ENCODE measurements at places on chromosomes 13 and 19.

- no peak for DNase-seq
Measured at GRCh38 chr13:32039528-32039927, 8.0 kb downstream of the FRY start.

GRCh38 chr13:74530011-74530410, 395.8 kb upstream of the KLF12 start:
- DNase-seq, result no peak

DNA sequence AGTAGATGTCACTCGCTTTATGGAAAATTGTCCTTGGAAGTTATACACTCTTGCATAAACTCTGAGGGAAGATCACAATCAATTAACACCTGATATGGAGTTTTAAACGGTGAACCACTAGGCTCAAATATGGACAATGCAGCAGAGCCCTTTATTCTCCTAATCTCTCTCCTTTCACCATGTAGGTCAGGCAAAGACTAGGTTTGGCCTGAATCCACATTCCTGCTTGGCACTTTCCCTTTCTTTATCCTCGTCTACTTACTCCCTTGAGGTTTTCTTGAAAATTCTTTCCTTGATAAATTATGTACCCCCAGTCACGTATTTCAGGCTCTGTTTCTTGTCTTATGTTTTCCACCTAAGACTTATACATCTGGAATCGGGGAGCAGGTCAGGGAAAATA, 751.7 kb downstream of the DACH1 start:
- no peak for DNase-seq

DNA sequence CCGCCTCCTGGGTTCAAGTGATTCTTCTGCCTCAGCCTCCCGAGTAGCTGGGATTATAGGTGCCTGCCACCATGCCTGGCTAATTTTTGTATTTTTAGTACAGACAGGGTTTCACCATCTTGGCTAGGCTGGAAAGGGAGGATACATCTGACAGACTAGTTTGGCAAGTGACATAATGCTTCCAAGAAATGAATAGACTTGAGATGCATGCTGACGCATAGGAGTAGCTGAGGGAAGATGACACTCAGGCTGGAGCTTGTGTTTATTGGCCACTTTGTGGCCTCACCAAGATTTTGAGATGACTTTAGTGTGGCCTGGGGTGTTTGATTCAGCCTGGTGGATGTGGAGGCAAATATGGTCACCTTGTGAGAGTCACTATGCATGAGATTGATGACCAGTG, 4.0 kb downstream of the ZNF586 start:
- DNase-seq, result no peak

DNA sequence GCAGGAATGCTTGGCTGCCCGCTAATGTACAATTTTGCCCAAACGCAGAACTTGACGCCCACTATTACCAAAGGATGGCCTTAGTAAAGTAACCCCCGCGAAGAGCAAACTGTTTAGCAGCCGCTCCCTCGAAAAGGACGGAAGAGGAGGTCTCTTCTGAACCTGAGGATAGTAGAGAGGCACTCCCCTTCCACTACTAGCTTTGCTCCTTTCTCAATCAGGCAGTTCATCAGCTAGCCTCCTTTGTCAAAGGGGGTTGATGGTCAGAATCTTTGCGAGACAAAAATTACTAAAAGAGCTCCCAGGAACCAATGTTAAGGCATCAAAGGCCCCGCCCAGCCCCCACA, 534 bp downstream of the CAB39L start:
- DNase-seq, result no peak

DNA sequence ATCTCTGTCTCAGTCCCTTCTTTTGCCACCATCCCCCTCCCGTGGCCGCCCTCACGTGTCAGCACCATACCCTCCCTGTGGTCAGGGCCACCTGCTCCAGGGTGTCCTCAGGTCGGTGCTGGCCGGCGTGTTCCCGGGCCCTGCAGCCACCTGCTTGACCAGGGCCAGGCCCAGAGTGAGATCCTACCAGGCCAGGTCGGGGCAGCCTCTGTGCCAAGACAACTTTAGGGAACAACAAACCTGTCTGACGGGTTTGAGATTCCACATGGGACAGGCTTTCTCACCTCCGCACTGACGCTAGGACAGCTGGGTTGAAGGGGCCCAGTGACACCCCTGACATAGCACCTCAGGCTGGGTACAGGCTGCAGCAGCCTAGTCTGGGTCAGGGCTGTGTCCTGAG, 7.5 kb upstream of the SBNO2 start:
- no peak for DNase-seq

- peak; percentile 11 for DNase-seq
Measured at GRCh38 chr19:52941941-52942385, 18.7 kb upstream of the ZNF888 start.

DNA sequence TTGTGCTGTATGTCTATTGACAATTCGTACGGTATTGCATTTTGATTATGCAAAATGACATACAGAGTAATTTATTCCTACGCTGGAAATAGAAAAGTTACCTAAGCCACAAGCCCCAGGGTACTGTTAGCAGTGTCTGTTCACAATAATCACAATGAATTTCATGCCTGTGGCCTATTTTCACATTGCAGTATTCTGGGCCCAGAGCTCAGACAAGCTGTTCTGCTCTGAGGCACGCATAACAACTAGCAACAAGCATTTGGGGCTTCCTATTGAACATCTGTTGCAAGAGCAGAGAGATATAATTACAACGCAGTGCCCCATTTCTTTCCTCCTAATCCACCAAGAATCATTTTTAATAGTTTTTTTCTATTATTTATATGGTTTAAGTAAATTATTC, 158.9 kb upstream of the SGCG start:
- DNase-seq, result no peak

DNA sequence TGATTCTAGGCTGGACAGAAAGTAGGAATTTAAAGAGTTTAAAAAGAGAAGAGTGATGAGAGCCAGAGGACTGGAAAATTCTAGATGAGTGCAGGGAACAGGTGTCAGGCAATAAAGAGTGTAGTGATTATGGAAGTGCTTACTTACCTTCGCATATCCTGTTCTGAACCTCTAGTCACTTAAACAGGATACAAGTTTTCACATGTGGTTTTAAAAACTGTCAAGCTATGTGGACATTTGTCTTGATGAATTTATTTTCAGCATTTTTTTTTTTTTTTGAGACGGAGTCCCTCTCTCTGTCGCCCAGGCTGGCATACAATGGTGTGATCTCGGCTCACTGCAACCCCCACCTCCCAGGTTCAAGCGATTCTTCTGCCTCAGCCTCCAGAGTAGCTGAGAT, 34.3 kb upstream of the IL17D start:
- peak; percentile 21 for DNase-seq

GRCh38 chr13:106095406-106095805, 440.1 kb downstream of the EFNB2 start:
- DNase-seq, result no peak

DNA sequence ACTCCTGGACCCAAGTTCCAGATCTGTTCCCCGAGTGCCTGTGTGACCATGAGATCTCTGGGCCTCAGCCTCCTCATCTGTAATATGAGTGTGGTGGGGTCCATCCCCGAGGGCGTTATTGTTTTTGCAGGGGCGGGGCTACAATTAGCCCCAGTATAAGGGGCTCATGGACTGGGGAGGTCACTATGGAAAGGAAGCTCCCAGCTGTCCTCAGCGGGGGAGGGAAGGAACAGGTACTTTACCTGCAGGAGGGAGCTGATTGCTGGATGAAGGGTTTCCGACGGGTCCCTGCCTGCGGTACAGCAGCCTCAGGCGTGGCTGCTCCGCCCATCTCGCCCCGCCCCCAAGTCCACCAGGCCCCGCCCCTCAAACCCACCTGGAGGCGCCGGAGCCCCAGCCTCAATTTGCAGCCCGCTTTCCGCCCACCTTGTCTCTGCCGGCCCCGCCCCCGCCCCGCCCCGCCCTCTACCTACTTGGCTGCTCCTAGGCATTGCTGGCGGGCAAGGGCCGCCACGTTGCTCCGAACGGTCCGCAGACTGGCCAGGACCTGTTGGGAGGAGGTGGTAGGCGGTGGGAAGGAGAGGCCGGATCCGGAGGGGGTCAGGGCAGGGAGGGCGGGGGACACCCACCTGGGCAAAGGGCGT, 5.5 kb downstream of the PDE4C start:
- DNase-seq, result no peak

- no peak for DNase-seq
Measured at GRCh38 chr13:110716247-110716515, 2.7 kb downstream of the ING1 start.

GRCh38 chr19:21134934-21135366, 6.9 kb upstream of the ZNF431 start:
- DNase-seq, result no peak

- DNase-seq, result no peak
Measured at GRCh38 chr19:12111943-12112637, 28.1 kb downstream of the ZNF20 start.

- DNase-seq, result no peak
Measured at GRCh38 chr19:41920882-41921576, 7.2 kb downstream of the ERFL start.

DNA sequence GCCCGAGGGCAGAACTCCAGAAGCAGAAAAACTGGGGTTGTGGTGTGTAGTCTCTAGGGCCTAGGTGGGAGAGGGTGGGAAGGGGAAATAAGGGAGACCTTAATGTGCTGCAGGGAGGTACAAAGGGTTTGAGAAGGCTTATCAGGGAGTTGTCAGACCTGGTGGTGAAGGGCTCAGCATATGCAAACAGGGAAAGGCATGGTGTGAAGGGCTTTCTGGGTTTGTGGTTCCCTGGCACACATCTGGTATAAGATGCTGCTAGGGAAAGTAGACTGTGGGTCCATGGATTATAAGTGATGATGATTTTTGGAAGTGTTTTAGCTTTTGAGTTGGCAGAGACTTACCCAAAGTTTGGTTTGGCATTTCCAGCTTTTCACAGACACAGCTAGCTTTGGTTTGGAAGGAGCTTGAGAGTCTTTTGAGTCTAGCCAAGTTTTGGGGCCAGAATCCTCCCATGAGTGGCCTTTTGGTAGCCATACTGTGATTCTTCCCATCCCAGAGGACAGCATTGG, 2.2 kb downstream of the TRIM28 start:
- DNase-seq, result no peak

- peak; percentile 94 for DNase-seq
Measured at GRCh38 chr19:1040476-1041271, 767 bp downstream of the ABCA7 start.

GRCh38 chr13:26015271-26016125, 36.3 kb downstream of the SHISA2 start:
- DNase-seq, result no peak

DNA sequence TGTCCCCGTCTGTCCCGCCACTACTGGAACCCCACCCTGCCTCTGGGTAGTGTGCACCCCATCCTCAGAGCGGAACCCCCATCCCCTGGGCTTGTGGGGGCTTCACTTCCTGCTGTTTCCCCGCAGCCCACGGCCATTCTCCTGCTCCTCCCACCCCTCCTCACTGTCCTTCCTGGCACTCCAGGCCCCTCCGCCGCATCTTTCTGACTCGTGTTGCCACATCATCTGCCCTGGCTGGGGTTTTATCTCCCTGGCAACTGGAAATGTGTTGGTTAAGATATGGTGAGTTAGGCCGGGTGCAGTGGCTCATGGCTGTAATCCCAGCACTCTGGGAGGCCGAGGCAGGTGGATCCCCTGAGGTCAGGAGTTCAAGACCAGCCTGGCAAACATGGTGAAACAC, 37.3 kb downstream of the KDM4B start:
- no peak for DNase-seq

DNA sequence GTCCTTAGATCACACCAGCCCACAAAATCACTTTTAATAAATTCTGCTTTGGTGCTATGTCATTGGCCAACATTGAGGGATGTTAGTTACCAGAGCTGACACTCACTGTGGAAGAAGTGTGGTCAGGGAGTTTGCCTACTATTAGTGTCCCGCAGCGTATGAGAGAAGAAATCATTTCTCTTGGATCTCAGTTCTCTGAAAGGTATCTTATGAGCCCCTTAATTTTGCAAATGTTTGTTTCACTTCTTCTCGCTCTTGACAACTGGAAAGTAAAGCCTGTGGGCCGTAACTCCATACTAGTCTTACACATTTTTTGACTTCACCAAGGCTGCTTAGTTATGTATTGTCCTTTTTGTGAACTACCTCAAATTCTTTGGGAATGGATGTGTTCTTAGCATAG, 80.9 kb downstream of the FLT1 start:
- no peak for DNase-seq

DNA sequence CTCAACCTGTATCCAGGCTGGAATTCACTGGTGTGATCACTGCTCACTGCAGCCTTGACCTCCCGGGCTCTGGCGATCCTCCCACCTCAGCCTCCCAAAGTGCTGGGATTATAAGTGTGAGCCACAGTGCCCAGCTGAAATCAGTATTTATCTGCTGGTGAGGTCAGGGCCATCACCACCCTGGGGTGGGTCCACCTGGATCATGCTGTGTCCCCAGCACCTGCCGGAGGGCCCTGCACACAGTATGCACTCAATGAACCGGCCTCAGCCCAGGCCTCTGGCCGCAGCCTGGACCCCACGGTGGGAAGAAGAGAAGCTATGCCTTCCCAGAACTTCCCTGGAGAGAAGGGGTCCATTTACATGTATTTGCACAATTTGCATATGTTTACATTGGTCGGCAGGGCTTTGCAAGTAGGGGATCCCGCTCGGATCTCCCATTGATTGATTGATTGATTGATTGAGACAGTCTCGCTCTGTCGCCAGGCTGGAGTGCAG, 2.6 kb upstream of the SLC5A5 start:
- no peak for DNase-seq

- DNase-seq, result no peak
Measured at GRCh38 chr13:109699628-109700071, 86.7 kb downstream of the IRS2 start.

GRCh38 chr19:661427-662196, 1.4 kb downstream of the RNF126 start:
- peak; percentile 78 for DNase-seq

Data from CD4-positive, alpha-beta T cell treated with Interleukin-12 subunit alpha and Interleukin-12 subunit beta, for 1 hour (primary cell).